G401 (cell line): ENCODE measurements at places on chromosomes 4 and X. TPM values are rescaled to one million over a fixed set of nuclear protein-coding genes. Genes with fewer than 3 reads are reported as not detected.

HDAC6 gene
- total RNA-seq: 67.8 and 118 TPM in 2 replicates

MAGEB1 gene
- total RNA-seq: not detected in 2 replicates

VSIG4 gene
- total RNA-seq: not detected in 2 replicates

APBB2 gene
- total RNA-seq: 23.1 and 29.7 TPM in 2 replicates

GABRG1 gene
- total RNA-seq: not detected in 2 replicates

CLCN4 gene
- total RNA-seq: 2.6 and 3.6 TPM in 2 replicates

GRCh38 chr4:122710434-122711308 is 21.8 kb upstream of the BBS12 start:
- DNase-seq: no peak

- DNase-seq: no peak
Observed at GRCh38 chr4:172892300-172892699, 276.3 kb upstream of the GALNT7 start.

DNA sequence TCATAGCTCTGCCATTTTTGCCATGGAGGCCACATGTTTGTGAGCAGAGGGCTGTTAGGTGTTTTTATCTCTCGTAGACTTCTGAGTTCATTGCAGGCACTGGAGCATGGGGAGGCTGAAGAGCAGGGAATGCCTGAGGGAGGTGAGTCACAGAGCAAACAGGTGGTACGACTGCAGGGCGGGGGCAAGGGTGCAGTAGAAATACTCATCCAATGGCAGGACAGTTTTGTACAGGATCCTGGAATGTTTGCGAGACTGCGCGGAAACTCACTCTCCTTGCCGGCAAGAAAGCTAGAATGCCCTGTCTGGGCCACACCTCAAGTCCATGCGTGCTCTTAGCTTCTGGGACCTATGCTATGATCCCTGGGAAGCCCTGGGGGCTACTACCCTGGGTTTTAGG is 20.0 kb upstream of the VCX2 start:
- no peak for DNase-seq

GRCh38 chrX:118448273-118448783 is 47.3 kb upstream of the DOCK11 start:
- DNase-seq: no peak

- no peak for DNase-seq
Observed at GRCh38 chrX:65136424-65136823, 160.2 kb upstream of the ZC4H2 start.

GRCh38 chrX:107480272-107480671 is 30.8 kb downstream of the FRMPD3 start:
- DNase-seq: no peak

DNA sequence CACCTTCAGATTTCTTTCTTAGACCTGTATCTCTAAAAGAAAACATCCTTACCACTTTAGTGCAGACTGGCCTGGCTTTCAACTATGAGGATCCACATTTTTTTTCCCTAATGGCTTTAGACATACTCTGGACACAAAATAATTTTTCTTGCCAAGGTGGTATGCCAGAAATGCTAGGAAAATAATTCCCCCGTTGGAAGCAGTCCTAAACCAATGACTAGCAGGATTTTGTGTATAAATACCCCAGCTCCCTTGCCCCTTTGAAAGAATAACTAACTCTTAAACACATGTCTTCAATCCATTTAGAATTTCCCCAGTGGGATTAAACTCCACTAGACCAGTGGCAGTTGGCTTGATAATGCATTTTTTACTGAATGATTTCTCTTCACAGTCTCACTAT is 500.5 kb upstream of the FTHL17 start:
- no peak for DNase-seq

DNA sequence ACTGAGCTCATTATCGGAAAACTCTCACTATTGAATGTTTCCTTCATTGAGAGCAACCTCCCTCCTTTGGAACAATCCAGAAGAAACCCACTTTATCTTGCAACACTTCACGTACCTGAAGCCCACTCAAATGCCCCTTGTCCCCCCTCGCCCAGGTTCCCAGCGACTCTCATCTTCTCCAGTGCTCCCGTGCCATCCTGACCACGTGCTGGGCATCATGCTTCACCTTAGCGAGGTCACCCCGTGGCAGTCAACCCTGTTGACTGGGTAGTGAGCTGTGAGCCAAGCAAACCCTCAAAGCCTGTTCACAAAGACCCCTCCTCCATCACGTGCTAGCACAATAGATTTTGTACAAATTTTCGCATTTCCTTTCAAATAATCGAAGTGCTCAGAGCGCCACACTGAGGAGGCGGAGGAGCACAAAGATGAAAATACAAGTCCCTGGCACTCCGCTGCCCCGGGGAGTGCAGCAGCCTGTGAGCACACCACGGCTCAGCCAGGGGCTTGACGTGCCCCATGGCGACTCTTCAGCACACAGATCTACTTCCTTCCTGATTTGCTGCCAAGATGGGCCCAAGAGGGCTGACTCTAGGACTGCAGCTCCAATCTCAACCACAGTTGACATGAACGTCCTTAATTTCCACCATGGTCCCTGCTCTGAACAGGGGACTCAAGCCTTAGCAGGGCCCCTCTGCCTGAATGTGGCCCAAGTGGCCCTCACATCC is 15.6 kb downstream of the PDZD4 start:
- no peak for DNase-seq

GRCh38 chr4:130336585-130337217 is 1240.7 kb downstream of the C4orf33 start:
- no peak for DNase-seq

- no peak for DNase-seq
Observed at GRCh38 chr4:82508011-82508410, 53.8 kb downstream of the TMEM150C start.

GRCh38 chr4:112426416-112426815 is 89.6 kb downstream of the NEUROG2 start:
- DNase-seq: no peak

- DNase-seq: no peak
Observed at GRCh38 chrX:124005228-124005627, 43.7 kb downstream of the STAG2 start.

GRCh38 chr4:179352221-179352620 is 1910.0 kb upstream of the AGA start:
- DNase-seq: no peak

DNA sequence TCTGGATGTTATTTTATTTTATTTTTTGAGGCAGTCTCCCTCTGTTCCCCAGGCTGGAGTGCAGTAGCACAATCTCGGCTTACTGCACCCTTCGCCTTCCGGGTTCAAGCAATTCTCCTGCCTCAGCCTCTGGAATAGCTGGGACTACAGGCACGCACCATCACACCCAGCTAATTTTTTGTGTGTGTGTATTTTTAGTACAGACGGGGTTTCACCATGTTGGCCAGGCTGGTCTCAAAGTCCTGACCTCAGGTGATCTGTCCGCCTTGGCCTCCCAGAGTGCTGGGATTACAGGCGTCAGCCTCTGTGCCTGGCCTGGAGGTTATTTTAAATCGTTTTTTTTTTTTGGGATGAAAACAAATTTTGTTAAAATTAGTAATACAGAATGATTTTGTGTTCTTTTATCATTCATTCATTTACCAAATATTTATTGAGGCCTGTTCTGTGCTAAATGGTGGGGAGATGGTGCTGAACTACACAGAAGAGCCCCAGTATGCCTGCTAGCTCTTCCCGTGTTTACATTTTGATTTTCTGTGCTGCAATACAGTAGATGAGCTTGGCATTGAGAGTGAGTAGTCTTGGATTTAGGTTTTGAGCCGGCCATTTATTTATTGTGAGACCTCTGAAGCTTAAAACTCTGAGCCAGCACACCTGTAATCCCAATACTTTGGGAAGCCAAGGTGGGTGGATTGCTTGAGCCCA is 22.7 kb downstream of the ADD1 start:
- no peak for DNase-seq

- no peak for DNase-seq
Observed at GRCh38 chr4:92483341-92483740, 179.6 kb downstream of the GRID2 start.

DNA sequence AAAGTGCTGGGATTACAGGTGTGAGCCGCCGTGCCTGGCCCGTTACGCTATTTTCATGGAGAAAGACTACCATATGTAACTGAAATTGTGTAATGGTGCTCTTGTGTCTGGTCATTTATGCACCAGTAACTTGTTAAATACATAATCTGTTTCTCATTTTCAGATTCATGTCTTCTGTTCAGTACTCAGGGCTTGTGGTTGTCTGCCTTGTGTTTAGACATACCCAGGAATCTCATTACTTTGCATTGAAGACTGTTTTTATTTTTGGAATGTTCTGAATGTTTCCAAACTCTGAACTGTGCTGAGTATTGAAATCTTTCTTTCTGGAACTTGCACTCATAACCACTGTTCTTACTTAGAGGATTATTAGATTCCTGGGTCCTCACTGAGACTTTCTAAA is 52.8 kb downstream of the PDLIM5 start:
- no peak for DNase-seq

DNA sequence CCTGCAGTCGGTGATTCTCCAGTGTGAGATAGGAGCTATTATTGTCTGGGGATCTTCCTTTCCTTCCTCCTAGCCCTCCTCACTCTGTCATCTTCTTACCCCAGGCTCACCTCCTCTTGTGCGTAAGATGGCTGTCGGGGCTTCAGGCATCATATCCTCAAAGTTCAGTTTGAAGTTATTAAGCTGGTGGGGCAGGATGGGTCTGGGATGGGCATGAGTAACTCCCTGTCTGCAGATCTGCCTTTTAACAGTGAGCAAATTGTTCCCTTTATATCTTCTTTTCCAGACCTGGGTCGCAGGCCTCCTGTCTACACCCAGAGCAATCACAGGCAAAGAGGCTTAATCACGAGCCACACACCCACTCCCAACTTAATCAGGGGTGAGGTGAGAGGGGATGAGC is 900 bp upstream of the MTMR1 start:
- DNase-seq: peak; percentile 18
